ENCODE measurements at places on chromosomes 3 and 15. TPM values are rescaled to one million over a fixed set of nuclear protein-coding genes. Genes with fewer than 3 reads are reported as not detected.

IL16 gene
- 3.3 TPM for total RNA-seq

GRCh38 chr3:8266730-8267131, 234.9 kb upstream of the LMCD1 start:
- peak; percentile 53 for DNase-seq

- DNase-seq = no peak
Measured at GRCh38 chr3:36776436-36776835, 12.1 kb upstream of the DCLK3 start.

DNA sequence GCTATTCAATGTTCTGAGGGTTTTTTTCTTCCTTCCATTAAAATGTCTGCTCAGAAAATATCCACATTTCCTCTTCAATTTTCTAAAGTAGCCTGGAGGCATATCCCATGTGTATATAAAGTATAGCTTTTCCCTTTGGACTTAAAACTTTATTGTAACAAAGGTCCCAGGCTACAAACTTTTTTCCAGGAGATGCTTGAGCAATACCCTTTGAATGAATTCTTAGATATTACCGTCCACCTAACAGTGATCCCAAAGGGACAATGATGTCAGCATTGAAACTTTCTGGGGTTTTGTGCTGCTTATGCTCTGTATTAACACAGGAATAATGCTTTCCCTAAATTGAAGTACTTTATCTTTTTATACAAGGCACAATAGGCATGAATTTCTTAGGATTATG, 525.2 kb downstream of the CADM2 start:
- DNase-seq = no peak

GPR171 gene
- not detected for total RNA-seq

DNA sequence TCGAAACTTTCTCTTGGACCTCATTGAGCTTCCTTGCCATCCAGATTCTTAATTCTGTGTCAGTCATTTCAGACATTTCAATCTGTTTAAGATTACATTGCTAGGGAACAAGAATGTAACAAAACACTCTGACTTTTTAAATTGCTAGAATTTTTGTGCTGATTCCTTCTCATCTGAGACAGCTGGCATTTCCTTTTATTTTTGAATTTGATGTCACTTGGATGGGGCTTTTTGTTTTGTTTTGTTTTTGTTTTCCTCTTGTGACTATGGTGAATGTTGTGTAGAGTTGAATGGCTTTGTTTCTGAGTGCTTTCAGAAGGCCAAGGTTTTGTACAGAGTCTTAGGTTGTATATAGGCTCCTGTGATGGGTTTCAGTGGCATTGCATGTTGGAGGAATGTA, 1129.3 kb downstream of the NAALADL2 start:
- DNase-seq = no peak

DNA sequence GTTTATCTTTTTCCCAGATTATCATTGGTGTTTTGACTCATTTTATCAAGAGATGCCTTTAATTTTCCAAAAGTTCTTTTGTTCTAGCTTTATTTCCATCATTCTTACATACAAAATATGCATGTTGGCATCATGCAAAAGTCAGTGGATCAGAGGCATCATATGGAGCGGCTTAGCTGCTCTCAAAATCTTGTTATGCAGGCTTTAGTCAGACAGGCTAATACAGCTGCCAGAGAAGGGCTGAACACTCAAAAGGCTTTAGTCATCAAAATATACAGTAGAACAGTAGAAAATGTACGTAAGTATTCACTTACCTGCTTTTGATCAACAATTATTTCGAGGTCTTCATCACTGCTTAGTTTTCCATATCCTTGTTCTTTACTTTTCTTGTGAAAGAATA, 65.5 kb downstream of the PEX5L start:
- DNase-seq = no peak

LHFPL4 gene
- total RNA-seq = not detected

RFC4 gene
- total RNA-seq = 80.7 TPM

DNA sequence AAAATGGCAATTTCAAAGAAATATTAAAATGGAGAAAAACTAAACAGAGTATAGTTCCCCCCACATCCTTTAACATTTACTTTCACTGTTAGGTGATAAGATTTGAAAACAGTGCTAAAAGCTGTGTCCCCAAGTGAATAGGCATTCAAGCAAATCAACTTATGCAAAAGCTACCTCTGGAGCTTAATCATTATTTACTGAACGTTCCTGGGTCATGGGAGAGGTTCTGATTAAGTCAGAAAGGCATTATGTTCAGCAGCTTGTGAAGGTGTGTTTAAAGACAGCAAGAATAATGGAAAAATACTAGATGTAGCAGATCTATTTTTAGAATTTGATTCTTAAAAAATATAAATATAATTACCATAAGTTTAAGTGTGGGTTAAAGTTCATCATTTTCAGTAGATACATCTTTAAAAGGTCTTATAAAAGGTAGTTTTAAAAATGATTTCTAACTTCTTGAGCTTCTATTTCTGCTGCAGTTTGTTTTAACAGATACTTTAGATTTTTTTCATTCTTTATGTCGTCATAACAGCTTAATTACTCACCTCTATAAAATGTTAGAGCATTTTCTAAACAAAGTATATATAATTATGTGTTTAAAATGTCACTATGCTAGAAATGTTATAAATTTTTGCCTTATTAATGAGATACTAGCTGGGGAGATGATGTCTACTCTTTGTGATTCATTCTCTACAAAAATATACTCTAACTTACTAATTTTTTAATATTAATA, 127.9 kb downstream of the MITF start:
- no peak for DNase-seq

BCHE gene
- total RNA-seq = 0.11 TPM

DNA sequence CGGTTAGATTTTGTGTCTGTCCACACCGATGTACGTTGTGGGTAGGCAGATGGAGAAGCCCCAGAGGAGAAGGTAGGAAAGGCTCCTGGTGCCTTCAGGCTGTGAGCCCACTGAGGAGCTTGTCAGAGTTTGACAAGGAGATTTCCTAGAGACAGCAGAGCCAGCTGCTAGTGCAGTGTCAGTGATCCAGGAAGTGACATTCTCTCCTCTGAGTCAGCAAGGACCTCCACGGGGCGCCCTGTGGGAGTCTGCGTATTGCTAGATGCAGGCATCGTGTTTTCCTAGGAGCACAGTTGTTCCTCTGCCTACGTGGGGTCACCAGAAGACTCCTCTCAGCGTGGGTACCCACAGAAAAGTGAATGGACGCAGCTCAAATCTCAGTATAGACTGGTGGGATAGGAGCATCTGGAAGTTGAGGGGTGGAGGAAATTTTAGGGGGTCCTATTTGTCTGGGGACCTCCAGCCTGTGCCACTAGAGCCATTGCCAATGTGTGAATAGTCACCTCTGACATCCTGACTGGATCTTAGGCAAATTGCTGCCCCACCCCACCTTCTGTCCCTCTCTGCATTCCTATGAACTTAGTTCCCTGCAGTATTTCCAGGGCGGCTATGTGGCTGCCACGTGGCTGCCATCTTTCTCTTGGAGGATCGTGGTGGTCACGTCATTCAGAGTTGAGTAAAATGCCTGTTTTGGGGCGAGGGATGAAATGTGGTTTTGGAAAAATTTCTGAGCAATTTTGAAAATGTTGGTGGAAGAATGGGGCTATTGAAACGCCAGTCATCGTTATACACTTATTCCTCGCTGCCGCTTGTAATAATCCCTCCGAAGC, 84.8 kb upstream of the KLHL25 start:
- no peak for DNase-seq

NEK10 gene
- total RNA-seq = 0.72 TPM

- no peak for DNase-seq
Measured at GRCh38 chr15:47514200-47514652, 203.1 kb upstream of the SEMA6D start.

DNA sequence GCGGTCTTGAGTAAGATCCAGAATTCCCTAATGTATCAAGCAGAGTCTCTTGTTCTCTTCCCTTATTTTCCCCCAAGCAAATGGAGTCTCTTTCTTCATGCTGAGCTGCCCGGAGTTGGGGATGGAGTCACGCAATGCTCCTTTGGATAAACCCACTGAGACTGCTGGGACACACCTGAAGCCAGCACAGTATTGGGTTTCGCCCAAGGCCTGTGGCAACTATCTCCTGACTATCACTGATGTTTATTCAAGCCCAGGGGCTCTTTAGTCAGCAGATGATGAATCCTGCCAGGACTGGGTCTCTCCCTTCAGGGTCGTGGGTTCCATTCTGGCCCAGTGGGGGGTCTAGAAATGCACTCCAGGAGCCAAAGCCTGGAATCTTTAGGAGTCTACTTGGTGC, 11.3 kb downstream of the USF3 start:
- no peak for DNase-seq

DNA sequence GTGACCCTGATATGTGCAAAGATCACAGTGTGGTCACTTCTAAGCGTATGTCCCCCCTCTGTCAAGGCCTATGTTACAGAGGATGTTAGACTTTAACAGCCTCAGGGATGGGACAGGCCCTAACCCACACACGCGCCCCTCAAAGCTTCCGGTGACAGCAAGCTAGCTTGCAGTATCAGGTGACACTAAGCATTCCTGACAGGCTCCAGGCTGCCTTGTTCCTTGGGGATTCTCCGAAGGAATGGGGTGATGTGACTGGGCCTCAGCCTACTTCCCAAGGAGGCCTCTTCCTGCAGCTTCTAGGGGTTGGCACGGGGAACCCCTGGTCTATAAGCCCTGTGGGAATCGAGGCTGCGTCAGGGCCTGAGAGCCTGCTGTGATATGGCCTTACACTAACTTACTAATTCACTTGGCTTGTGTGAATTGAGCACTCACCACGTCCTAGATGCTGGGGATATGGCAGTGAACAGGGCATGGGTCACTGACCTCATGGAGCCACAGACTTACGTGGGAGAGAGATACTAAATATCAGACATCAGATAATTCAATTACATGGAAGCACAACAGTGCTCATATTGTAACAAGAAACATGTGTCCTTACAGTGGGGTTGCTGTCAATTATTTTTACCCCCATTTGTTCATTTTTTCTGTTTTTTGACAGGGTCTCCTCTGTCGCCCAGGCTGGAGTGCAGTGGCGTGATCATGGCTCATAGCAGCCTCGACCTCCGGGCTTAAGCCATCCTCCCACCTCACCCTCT, 11.4 kb upstream of the SPTBN5 start:
- DNase-seq = no peak

DNA sequence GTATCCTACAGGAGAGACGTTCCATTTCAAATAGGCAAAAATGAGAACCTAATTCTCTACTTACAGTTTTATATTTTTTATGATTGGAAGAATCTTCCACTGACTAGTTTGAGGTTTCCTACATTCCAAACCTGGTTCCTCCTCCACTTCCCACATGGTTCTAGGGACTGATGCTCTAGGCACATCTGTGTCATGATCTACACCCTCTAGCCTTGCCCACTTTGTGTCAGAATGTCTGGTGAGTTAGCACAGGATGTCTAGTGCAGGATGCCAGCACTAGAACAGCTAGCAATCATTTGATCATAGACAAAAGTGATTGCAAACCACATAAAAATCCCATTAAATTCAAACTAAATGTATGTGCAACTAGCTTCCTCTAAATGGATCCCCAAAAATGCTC, 26.7 kb upstream of the FILIP1L start:
- DNase-seq = no peak

FBXO40 gene
- not detected for total RNA-seq

- DNase-seq = no peak
Measured at GRCh38 chr3:31331278-31331677, 201.4 kb upstream of the STT3B start.

GRCh38 chr3:9721700-9722060, 9.9 kb upstream of the BRPF1 start:
- peak; percentile 70 for DNase-seq

UBAP1L gene
- 6.5 TPM for total RNA-seq

TIMP4 gene
- total RNA-seq = not detected

GRCh38 chr3:126522363-126522788, 1.6 kb upstream of the CHST13 start:
- DNase-seq = peak; percentile 70

GRCh38 chr15:48330855-48331795, at the start of gene DUT:
Gene DUT (plus strand): TSS chr15:48331429. CDS start chr15:48331516, 87 bp downstream.
- DNase-seq = peak; percentile 91

DNA sequence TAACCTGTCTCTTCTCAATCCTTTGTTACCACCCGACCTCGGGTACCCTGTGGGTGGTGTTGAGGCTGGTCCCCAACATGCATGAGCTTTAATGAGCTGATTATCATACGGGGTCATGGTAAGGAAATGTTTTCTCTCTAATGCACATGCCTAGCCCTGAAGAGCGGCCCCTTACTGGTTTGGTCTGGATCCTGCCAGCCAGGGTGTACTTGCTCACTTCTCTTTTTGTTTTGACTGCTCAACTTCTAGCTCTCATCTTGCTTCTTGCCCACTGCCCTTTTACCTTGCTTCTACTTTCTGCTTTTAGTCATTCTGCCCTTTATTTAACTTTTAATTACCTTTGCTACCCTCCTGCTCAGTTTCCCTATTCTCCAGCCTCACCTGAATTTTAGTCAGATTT, 44.3 kb upstream of the ACAD9 start:
- no peak for DNase-seq

- DNase-seq = peak; percentile 37
Measured at GRCh38 chr3:196169836-196170240, 41.4 kb downstream of the ZDHHC19 start.

GRCh38 chr15:71495398-71495780, 315.0 kb upstream of the NR2E3 start:
- DNase-seq = no peak

DNA sequence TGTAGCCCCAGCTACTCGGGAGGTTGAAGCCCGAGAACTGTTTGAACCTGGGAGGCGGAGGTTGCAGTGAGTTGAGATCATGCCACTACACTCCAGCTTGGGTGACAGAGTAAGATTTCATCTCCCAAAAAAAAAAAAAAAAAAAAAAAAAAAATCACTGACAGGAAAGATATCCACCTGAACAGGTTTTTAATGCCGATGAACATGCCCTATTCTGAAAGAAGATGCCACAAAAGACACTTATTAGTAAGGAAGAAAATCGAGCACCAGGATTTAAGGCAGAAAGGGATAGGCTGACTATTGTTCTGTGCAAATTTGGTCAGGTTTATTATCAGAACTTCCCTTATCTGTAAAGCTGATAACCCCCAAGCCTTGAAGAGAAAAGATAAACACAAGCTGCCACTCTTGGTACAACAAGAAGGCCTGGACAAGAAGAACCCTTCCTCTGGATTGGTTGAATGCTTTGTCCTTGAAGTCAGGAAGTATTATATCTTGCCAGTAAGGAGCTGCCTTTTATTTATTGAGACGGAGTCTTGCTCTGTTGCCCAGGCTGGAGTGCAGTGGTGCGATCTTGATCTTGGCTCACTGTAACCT, 2.7 kb upstream of the PARP16 start:
- DNase-seq = no peak

CCR4 gene
- not detected for total RNA-seq

CHRNA7 gene
- not detected for total RNA-seq

GRCh38 chr3:180827171-180827570, 85.3 kb upstream of the FXR1 start:
- DNase-seq = no peak

SLC6A11 gene
- total RNA-seq = not detected

- no peak for DNase-seq
Measured at GRCh38 chr15:57994221-57995049, 71.1 kb downstream of the ALDH1A2 start.

GRCh38 chr3:134937256-134938028, 142.4 kb downstream of the EPHB1 start:
- no peak for DNase-seq

All from Karpas-422 (cell line).